ENCODE measurements at places on chromosomes 13 and 19.

DNA sequence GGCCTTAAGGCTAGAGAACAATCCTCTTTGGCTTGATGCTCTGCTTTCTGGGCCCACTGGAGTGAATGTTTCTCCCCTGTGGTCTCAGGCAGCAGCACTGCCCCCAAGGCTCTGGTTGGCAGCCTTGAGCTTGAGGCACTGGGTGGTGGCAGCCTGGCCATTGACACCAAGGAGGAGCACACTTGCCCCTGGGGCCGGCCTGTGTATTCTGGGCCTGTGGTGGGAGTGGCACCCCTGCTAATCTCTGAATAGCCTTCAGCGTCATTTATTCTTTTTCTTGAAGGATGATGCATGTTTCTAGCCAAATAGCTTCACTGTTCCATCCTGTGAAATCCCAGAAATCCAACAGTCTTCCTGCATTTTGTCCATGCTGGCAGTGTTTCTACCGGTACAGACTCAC lies 191.4 kb downstream of the OLFM4 start:
- no peak for DNase-seq

- no peak for DNase-seq
Observed at GRCh38 chr13:110306960-110307766, at the start of the genes COL4A1 and COL4A2. COL4A1 (minus strand) TSS chr13:110307157; CDS start chr13:110307027, 130 bp downstream. COL4A2 (plus strand) TSS chr13:110307284; CDS start chr13:110307904, 620 bp downstream.

DNA sequence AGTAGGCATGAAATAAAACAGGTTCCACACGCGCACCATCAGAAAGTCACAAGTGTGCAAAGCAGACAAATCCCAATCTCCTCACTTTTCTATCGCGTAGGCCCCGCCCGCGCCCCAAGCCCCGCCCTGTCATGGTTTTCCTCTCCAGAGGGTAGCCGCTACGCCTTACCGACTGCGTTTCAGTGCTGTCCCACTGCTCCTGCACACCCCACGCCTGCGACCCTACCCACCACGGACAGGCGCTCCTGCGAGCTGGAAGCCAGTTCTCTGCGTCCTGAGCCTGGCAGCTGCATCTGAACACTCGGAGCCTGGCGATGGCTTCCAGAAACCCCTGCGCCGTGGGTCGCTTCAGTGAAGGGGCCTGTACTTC lies 379 bp upstream of the ZNF470 start:
- DNase-seq, result no peak

DNA sequence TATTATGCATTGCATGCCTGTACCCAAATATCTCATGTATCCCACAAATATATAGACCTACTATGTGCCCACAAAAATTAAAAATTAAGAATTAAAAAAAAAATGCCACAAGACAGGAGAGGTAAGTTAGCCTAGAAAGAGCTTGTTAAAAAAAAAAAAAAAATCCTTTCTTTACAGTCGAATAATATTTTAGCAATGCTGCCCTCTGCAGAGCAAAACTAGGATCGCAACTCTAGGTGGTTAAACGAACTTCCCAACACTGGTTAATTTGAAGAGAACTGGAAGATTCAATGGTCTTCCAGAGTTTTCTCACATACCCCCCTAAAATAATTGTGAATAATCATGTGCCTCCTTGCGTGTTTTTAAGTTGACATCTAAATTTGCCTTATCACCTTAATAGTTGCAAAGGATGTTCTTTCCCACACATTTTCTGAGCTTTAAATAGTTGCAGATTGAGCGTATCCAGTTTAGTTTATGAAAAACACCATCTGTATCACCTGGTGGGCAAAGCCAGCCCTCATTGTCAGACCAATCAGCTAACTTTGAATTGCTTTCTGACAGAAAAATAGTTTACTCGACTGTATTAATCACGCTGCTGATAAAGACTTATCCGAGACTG lies 47.4 kb upstream of the RCBTB2 start:
- DNase-seq, result peak; percentile 67

DNA sequence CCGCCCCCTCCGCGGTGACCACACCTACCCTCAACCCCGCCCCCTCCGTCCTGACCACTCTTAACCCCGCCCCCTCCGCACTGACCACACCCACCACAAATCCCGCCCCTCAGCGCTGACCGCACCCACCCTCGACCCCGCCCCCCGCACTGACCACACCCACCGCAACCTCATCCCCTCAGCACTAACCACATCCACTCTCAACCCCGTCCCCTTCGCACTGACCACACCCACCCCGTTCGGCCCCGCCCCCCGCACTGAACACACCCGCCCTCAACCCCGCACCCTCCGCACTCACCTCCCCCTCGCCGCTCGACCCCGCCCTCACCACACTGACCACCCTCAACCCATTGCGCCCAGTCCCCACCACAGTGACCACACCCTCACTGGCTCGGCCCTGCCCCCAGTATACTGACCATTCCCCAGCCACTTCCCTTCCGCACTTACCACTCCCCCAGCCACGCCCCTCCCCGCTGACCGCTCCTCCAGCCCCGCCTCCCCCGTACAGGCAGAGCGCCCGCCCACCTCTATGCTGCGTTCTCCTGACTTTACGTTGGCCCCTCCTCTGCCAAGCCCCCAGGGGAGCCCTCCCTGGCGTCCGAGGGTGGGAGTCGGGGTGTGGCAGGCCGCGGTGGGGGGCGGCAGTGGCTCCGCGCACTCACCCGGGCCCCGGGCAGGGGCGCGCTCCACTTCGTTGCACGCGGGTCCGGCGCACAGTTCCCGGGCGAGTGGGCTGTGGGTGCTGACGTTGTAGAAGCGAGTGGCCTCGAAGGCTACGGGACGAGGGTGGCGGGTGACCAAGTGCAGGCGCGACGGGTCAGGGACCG lies 8.4 kb downstream of the F2RL3 start:
- DNase-seq, result peak; percentile 51

DNA sequence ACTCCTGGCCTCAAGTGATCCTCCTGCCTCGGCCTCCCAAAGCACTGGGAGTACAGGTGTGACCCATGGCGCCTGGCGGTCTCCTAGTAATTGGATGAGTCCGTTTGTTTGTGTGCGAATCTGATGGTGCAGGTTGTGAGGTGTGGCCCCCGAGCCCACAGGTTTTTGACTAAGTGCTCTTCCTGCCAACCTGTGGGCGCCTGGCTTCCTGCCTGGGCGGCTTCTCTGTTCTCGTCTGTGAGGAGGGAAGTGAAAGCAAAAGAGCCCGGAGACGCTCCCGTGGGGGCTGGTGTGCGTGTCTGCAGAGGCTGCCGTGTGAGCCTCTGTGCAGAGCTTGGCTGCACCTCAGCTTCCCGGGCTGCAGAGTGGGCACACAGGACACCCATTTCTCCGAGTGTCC lies 10.0 kb downstream of the ARHGAP45 start:
- DNase-seq, result peak; percentile 86

GRCh38 chr13:45219123-45219891 lies 18.5 kb upstream of the KCTD4 start:
- no peak for DNase-seq

- no peak for DNase-seq
Observed at GRCh38 chr19:10882108-10882457, 10.7 kb downstream of the CARM1 start.

GRCh38 chr19:49763230-49763629 lies at the start of gene TSKS:
TSKS (minus strand) TSS chr19:49763306; CDS start chr19:49763247, 59 bp downstream.
- no peak for DNase-seq

- DNase-seq, result no peak
Observed at GRCh38 chr19:4473763-4474513, 1.8 kb downstream of the HDGFL2 start.

DNA sequence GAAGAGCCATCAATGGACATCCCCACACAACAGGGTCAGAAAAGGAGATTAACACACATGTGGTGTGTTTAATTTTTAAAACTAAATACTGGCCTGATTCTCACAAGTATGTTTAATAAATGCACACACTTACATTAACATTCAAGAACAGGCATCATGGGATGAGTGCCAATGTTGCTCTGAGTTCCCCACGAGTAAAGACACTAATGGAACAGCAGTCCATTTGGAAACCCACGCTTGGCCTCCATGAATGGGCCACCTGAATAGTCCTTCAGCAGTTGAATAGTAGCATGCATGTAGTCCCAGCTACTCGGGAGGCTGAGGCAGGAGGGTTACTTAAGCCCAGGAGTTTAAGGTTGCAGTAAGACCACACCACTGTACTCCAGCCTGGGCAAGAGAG lies 195.2 kb upstream of the IPO5 start:
- no peak for DNase-seq

GRCh38 chr19:41588497-41589209 lies 12.7 kb downstream of the CEACAM21 start:
- no peak for DNase-seq

DNA sequence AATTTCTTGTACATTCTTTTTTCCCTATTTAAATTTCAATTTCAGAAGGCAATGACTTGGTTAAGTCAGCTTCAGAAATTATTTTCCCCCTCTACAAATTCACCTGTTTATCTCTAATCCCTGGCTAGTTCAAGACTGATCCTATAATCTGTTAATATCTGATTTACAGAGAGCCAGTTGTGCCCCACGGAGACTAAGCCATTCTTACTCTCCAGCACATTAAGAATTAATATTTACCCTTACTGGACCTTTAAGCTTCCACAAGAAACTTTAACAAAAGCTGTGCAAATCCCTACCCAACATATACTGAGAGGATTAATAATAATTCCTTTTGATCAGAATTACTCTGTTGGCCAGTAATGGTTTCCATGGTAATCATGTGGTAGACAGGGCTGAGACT lies 786.2 kb downstream of the PCDH9 start:
- DNase-seq, result no peak

DNA sequence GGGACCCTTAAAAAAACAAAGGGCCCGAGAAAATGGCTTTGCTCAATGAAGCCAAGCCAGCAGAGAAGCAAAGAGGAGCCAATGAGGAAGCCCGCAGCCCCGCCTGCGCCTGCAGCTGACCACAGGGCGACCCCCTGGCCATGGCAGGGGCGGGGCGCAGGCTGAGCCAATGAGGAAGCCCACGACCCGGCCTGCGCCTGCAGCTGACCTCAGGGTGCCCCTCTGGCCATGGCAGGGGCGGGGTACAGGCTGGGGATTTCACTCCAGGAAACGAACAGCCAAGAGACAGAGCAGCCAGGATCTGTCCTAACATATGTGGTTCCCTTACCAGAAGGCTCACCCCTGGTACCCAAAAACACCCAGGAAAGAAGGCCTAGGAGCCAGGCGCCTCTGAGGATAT lies 101.4 kb downstream of the STK24 start:
- no peak for DNase-seq

- no peak for DNase-seq
Observed at GRCh38 chr13:72384879-72385278, 342.6 kb downstream of the MZT1 start.

DNA sequence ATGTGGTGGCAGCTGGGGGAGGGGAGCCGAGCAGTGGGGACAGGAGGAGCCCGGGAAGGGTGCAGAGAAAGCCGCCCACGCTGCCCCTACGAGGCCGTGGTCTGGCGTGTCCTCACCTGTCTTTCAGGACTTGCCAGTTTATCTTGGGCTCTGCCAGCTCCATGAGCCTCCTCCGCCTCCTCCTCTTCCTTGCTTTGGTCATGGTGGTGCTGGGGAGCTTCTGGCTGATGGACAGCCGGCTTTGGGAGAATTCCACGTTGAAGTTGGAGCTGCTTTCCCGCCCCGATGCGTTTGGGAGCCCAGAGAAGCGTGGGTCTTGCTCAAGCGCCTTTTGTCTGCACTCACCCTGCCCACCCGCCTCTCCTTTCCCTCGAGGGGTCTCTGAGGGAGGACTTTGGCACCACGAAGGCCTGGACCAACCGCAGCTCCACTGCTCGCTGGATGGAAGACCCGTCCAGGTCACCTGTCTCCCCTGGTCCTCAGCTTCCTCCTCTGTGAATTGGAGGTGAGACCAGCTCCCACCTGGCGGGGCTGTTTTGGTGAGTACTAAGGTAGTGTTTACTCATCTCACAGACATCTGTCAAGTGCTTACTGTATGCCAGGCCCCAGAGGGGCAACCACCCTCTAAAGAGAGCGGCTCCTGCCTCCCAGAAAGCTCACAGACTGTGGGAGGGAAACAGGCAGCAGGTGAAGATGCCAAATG lies 29.7 kb upstream of the MIER2 start:
- DNase-seq, result no peak

GRCh38 chr19:17098326-17098725 lies 22.7 kb downstream of the MYO9B start:
- DNase-seq, result no peak

DNA sequence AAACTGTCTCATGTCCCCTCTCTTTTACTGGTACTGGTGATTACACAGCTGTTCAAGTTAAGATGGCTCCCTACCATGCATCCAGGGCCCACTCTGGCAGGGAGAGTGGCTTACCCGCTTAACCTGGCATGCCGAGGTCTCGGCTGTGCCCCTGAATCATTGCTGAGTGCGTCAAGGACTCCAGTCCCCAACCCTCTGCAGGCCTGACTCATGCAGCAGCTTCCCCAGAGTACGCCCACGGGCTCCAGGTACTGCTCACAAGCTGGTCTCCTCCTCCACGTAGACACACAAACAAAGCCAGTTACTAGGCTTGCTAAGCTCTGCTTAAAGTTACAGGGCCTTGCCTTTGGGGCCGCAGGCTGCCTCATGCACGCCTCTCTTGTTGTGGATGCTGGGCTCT lies 447.4 kb downstream of the COG6 start:
- peak; percentile 52 for DNase-seq

DNA sequence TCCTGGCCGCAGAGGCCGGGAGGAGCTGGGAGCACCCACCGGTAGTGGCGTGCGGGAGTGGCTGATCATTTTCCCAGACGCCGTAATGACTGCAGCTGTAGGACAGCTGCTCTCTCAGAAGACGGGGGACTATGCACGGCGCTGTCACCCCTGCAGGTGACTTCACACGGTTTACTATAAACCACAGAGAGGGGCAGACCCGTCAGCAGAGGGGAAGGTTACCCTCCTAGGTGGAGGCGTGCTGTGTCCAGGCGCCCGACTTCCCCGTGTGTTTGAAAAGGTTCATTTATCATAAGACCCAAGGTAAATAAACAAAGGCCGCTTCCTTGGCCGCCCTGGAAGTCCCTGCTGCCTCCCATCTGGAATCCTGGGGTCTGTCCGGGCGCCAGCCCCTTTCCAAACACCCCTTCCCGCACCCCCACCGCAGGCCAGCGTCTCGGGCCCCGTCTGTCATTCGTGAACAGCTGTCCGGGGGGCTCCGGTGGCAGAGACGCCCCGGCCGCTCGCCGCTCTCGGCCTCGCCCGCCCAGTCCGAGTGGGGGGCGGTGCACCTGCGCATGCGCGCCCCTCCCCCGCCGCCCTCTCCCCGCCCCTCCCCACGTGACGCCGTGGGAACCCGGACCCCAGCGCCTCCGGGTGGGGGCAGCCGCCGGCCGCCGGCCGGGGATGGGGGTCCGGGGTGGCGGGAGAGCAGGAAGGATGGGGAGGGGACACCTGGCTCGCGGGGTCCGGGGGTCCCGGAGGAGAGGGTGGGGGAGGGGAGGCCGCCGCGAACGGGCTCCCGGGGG lies 915 bp downstream of the SHC2 start:
- peak; percentile 48 for DNase-seq

DNA sequence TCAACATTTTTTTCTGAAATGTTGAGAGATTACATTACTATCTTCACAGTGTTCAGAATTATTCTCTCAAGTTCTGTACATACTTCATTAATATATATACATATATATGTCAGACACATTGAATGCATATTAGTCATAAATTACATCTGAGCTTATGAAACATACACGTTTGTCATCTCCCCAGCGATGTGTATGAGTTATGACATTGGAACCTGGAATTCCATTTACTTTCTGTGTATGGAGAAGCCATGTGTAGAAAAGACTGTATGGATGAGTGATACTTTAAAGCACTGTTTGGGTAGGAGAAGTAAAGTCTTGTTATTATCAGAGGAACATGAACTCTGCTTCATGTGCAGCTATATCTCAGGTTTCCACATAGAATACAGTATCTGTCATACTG lies 167.2 kb downstream of the FGF14 start:
- no peak for DNase-seq

- DNase-seq, result no peak
Observed at GRCh38 chr13:98324105-98324504, 147.0 kb upstream of the RNF113B start.

- DNase-seq, result no peak
Observed at GRCh38 chr13:110225609-110226574, 81.1 kb downstream of the COL4A1 start.

- DNase-seq, result peak; percentile 25
Observed at GRCh38 chr13:106533101-106533942, 2.1 kb downstream of the EFNB2 start.

All from activated T-cell treated with anti-CD3 and anti-CD28 coated beads, Interleukin-2, amount 50 U/mL, for 1 hour (primary cell).